ENCODE measurements at places on chromosomes 7 and 10.
A peak's percentile ranks its signal among the peaks of the same experiment; 100 is the strongest.

- no peaks in the 10 kb centered on the region for H3K36me3 ChIP-seq
- peaks cover 4% of the 10 kb centered on the region for H3K4me1 ChIP-seq
- no peak overlapping the region for H3K4me3 ChIP-seq
- no peak for DNase-seq
These were observed 296.2 kb downstream of the MAGI2 start for GRCh38 chr7:79157281-79157680.

- peak overlapping the region; percentile 20 for H3K27ac ChIP-seq
- no peaks in the 10 kb centered on the region for H3K36me3 ChIP-seq
- peak overlapping the region; percentile 22 for H3K4me3 ChIP-seq
- H3K4me1 ChIP-seq: no peaks in the 10 kb centered on the region
- DNase-seq: no peak
- peaks cover 12% of the 10 kb centered on the region for H3K27me3 ChIP-seq
These were observed 166.4 kb downstream of the DNAJB6 start for GRCh38 chr7:157503229-157503628.

- no peak overlapping the region for H3K27ac ChIP-seq
- H3K4me3 ChIP-seq: no peak overlapping the region
- DNase-seq: peak; percentile 42
These were observed 14.3 kb downstream of the CALML3 start for GRCh38 chr10:5538892-5539651.

DNA sequence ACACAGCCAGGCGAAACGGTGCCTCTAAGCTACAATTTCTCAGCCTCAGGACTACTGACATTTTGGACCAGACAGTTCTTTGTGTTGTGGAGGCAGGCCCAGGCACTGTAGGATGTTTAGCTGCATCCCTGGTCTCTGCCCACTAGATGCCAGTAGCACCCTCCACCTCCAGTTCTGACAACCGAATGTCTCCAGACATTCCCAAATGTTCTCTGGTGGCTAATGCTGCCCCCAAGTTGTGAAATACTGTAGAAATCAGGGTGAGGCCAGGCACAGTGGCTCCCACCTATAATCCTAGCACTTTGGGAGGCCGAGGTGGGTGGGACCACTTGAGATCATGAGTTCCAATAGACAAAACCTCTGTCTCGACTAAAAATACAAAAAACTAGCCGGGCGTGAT, 18.2 kb downstream of the HNRNPF start:
- H3K27me3 ChIP-seq: no peaks in the 10 kb centered on the region
- H3K4me3 ChIP-seq: no peak overlapping the region
- H3K36me3 ChIP-seq: peaks cover 83% of the 10 kb centered on the region
- DNase-seq: no peak

Measured in heart left ventricle (tissue), 16 donors.